ENCODE measurements at places on chromosomes 6 and 20.
A peak's percentile ranks its signal among the peaks of the same experiment; 100 is the strongest.

GRCh38 chr6:53227847-53228246 is 79.2 kb upstream of the GCM1 start:
- no peak for DNase-seq

DNA sequence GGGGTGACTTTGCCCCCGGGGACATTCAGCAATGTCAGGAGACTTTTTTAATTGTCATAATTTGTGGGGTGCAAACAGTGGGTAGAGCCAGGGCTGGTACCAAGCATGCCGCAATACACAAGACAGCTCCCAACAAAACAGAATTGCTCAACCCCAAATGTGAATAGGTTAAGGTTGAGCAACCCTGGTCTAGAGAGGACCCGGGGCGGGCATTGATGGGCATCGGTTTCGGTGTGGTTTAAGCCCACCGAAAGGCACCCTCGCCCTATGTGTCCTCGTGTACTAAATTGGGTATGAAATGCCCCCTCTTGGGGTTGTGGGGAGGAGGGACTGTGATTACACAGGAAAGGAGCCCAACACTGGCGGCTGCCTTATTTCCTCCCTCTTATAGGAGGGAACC is 36.0 kb downstream of the KIAA1755 start:
- DNase-seq, result no peak

- no peak for DNase-seq
Observed at GRCh38 chr6:81756690-81757089, 4.2 kb upstream of the TENT5A start.

GRCh38 chr6:107348224-107348623 is 111.1 kb downstream of the PDSS2 start:
- DNase-seq, result no peak

DNA sequence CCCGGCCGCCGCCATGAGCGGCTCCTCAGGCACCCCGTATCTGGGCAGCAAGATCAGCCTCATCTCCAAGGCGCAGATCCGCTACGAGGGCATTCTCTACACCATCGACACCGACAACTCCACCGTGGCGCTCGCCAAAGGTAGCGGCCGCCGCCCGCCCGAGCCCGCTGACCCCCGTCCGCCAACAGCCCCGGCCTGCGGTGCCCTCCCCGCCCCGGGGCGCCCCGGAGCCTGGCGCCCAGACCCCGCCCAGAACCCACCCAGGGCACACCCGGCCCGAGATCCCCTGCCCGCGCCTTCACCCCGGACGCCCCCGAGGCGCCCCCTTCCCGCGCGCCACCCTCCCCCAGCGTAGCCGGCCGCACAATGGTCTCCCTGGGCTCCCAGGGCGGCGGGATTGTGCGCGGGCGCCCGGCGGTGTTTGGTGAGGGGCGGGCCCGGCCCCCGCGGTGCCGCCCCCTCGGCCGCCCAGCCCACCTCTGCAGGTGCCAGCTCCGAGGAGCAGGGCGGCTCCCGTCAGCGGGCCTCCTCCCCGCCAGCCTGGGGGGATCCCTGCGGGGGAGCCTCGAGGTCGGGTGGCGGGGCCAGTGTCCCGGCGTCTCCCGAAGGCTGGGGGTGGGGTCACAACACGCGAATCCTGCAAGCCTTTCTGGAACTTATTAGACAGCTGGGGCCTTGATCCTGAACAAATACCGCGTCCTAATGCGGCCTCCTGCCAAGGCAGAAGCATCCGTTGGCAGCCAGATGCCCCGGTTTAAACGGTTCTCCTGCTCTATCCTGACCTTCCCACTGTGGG is 577 bp downstream of the LSM14B start:
- DNase-seq, result peak; percentile 28

GRCh38 chr6:40794586-40794985 is 207.4 kb upstream of the LRFN2 start:
- no peak for DNase-seq
